ENCODE measurements at places on chromosomes 13 and 19. TPM values are rescaled to one million over a fixed set of nuclear protein-coding genes. Genes with fewer than 3 reads are reported as not detected.

The C2CD4C gene
- 12.5 TPM for total RNA-seq

The MAG gene
- total RNA-seq, result 1.8 TPM

The MEIOSIN gene
- total RNA-seq, result 0.28 TPM

The SELENOV gene
- total RNA-seq, result 8.7 TPM

The ATP1A3 gene
- 33.1 TPM for total RNA-seq

The GPR12 gene
- total RNA-seq, result not detected

The IGFL1 gene
- total RNA-seq, result not detected

The CYSLTR2 gene
- total RNA-seq, result not detected

The HSD11B1L gene
- 12.9 TPM for total RNA-seq

The APOC1 gene
- total RNA-seq, result 26.8 TPM

The TMPRSS9 gene
- total RNA-seq, result 0.16 TPM

DNA sequence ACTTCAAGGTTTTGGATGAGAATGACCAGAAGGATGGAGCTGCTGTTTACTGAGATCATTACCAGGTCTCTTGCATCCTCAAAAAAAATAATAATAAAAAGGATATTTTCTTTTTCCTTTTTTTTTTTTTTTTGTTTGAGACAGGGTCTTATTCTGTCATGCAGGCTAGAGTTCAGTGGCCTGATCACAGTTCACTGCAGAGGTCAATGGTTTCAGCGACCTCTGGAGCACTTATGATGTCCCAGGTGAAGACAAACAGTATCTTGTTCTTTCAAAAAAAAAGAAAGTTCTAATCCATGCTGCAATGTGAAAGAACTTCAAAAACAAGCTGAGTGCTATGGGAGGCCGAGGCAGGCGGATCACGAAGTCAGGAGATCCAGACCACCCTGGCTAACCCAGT is 30.4 kb upstream of the TPM4 start:
- no peak for DNase-seq

GRCh38 chr19:29966588-29967249 is 24.7 kb downstream of the URI1 start:
- peak; percentile 8 for DNase-seq

- DNase-seq, result no peak
Measured at GRCh38 chr13:92038905-92039304, 640.5 kb downstream of the GPC5 start.

DNA sequence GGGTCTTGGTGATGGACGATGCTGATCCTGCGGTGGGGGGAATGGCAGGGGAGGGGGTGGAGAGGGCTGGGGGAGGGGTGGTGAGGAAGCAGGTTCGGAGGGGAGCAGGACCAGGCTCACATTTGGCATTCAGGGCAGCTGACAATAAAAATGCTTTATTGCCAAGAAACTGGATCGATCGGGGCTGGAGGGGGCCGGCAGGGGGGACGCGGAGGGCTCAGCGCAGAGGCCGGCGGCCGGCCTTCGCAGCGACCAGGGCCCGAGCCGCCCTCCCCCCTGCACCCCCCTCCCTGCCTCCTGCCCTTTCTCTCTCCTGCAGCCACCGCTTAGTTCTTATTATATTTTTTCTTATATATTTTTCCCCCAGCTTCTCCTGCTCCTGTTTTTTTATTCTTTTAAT is 18.1 kb upstream of the POU2F2 start:
- no peak for DNase-seq

DNA sequence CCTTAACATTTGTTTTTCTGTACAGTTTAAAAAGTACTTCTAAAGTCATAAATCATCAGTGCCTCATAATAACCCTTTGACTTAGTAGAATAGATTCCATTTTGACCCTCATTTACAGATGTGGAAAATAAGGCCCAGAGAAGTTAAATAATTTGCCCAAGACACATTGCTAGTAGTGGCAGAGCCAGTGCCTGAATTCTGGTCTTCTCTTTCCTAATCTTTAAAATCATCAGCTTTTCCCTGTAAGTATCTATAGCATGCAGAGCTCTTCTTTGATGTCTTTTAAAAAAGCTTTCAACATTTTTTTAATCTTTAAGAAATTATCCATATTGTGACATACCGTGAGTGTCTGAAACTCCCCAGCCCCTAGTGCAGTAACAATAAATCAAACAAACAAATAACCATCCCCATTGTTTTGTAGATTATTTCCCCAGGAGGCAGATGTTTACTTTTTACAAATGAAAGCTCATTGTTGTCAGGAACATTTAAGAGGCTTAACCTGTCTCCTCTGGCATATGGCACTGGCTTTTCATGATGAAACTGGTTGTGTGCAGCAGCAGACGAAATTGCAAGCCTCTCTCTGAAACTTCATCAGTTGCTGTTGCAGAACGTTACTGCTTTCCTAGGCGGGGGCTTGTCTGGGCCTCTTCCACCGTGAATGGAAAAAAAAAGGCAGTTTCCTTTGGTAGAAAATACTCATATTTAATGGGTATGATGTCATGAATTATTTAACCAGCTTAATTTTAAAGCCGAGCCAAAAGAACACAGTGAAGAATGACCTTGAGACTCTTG is 31.7 kb upstream of the PCDH8 start:
- DNase-seq, result peak; percentile 67

- no peak for DNase-seq
Measured at GRCh38 chr13:108643646-108644353, 14.4 kb downstream of the MYO16 start.

DNA sequence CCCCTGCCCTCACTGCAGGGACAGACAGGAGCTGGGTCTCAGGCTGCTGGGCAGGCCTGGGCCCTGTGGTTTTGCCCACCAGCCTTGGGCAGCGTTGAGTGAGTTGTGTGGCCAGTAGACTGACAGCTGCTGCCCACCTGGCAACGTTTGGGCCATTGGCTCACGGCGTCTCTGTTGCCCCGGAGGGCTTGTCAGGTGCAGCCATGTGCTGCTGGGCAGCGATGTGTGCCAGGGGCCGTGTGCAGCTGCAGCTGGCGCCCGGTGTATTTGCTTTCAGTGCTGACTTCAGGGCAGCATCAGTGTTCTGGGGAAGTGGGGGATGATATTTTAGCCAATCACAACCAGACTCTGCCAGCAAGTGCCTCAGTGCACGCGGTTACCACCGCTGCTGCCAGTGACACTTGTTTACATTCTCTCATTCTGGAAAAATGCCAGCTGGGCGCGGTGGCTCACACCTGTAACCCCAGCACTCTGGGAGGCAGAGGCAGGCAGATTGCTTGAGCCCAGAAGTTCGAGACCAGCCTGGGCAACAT is 10.6 kb downstream of the FZR1 start:
- no peak for DNase-seq

DNA sequence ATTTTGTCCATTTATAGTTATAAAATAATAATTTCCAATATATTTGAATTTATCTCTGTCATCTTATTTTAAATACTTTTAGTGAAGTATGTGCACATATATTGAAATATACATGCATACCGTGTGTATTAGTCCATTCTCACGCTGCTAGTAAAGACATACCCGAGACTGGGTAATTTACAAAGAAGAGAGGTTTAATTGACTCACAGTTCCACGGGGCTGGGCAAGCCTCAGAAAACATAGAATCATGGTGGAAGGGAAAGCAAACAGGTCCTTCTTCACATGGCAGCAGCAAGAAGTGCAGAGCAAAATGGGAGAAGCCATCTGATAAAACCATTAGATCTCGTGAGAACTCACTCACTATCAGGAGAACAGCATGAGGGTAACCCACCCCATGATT is 37.6 kb upstream of the FFAR2 start:
- no peak for DNase-seq

DNA sequence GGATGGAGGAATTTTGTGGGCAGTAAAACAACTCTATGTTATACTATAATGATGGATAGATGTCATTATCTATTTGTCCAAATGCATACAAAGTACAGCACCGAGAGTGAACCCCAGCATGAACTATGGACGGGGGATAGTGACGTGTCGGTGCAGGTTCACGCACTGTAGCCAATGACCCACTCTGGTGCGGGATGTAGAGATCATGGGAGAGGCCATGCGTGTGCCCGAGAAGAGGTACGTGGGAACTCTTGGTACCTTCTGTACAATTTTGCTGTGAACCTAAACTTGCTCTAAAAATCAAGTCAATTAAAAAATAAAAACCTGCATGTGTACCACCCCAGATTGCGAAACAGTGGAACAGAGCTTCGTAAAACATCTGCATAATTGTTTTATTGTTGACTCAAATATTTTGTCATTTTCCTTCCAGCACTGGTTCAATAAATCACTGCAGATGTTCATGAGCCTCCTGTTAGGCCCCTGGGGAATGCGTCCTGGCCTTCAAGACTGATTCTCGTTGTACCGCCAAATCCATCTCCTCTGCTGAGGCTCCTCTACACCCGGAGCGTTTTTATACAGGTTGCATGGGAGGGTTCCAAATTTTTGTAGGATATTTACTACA is 30.9 kb downstream of the COL4A1 start:
- DNase-seq, result no peak

- peak; percentile 61 for DNase-seq
Measured at GRCh38 chr19:53818756-53819155, 5.4 kb downstream of the NLRP12 start.

DNA sequence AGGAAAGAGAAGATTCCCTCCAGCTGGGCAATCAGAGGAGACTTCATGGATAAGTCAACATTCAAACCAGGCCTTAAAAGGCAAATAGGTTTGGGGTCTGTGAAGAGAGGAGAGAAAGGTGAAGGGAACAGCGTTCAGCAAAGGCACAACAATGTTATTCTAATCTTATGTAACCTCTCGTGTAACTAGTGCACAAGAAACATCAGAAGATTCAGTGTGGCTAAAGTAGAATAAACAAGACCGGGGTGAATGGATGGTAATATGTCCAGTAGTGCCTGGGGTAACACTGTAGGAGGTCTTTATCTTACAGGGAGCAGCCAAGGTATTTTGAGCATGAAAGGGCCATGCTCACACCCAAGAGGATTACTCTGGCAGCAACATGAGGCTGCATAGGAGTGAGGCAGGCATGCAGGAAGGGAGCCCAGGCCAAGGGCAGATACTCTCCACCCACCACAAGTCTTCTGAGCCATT is 24.1 kb downstream of the LHFPL6 start:
- DNase-seq, result no peak

DNA sequence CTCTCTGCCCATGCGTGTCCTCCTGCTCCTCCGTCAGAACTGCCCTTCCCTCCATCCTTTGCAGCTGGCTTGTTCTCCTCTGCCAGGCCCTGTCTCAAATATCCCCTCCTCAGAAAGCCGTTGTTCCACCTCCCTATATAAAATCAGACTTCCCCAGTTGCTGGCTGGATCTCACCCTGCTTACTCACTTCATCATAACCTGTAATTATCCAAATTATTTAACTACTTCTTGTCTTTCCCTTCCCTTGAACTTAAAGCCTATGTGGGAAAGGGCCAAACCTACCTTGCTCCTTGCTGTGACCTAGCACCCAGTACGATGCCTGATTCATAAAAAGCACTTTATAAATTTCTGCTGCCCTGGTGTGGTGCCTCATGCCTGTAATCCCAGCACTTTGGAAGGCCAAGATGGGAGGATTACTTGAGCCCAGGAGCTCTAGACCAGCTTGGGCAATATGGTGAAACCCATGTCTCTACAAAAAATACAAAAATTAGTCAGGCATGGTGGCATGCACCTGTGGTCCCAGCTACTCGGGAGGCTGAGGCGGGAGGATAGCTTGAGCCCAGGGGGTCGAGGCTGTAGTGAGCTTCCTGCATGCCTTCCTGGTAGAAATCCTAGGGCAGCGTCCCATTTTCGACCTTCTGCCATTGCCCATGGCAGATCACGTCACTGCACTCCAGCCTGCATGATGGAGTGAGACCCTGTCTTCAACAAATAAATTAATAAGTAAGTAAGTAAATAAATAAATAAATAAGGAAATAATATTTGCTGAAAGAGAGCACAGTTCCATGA is 39.5 kb upstream of the ZNF536 start:
- no peak for DNase-seq

DNA sequence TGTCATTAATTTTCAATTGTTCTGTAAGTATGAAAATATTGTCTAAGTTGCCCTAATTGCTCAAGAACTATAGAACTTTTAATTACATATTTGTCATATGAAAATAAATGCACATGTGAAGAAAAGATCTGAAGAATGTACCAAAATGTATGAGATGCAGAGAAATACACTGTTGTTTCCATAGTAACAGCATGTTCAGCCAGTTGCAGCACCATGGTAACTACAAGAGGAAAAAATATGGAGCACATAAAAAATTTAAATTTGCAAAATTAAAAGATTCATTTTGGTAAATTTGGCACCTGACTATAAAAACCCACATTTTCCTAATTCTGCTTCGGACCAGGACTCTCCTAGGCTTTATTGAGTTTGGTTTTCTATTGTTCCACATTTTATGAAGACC is 1170.0 kb upstream of the MIR17HG start:
- no peak for DNase-seq

DNA sequence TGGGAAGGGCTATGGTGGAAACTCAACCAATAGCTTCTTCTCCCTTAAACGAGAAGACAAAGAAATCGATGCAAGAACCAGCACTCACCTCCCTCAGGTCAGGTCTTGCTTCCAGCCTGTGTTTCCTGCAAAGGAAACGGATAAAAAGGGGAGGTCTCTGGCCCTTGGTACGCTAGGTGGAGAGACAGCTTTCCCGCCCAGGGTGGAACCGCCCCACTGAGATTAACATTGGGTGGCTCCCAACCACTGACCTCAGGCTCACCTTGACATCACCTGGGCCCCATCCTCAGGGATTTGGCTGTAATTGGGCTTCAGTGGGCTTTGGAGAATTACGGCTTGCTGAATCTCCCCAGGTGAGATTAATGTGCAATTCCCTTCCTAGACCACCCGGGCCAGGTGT is at the start of gene NLRP7:
TSS of gene NLRP7 (minus strand) at position 150 of the 400 bp plus-strand sequence.
- peak; percentile 36 for DNase-seq

DNA sequence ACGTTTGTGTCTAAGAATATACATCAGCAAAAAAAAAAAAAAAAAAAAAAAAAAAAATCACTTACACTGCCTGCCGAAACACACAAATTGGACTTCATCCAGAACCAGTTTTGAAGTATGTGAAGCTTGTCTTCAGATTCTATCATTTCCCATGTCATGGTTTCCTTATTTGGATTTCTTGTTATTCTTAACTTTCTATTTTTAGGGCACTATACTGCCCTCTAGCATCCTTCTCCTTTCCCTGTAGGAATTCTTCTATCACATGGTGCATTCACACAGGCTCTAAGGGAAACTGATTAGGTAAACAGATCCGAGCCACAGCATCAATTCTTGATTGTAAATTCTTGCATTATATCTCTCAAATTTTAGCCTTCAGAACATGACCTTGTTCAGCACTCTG is 1507.5 kb downstream of the OLFM4 start:
- peak; percentile 74 for DNase-seq

DNA sequence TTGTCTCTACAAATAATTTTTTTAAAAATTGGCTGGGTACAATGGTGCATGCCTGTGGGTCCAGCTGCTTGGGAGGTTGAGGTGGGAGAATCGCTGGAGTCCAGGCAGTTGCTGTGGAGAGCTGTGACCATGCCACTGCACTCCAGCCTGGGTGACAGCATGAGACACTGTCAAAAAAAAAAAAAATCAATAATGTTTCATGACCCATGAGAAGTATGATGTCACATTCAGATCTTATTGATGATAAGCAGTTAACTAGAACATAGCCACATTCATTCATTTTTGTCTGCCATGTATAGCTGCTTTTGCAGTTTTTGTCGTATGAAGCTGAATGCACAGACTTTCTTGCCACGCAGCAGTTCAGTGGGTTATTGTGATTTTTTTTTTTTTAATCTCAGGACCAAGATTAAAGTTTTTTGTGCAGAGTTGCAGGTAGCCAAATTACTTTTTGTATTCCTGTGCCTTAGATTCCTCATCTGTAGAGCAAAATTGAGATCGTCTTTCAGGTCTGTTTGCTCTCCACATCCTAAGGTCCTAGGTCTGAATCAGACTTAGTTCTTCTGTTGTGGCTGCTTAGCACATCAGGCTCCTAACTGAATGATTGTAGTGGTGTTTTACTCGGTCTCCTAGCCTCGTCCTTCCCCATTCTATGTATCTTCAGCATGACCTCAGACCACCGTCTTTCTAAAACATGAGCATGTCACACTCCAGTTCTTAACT is 145.2 kb downstream of the GGACT start:
- no peak for DNase-seq
